NCI-H510A treated with DMSO at 0.1 percent for 48 hours (cell line): ENCODE measurements at places on chromosomes 12 and 14.

- no peak for DNase-seq
These were observed 506.1 kb downstream of the RMST start for GRCh38 chr12:97968641-97969197.

GRCh38 chr14:68506021-68506644 is 286.7 kb downstream of the ZFP36L1 start:
- DNase-seq: no peak

DNA sequence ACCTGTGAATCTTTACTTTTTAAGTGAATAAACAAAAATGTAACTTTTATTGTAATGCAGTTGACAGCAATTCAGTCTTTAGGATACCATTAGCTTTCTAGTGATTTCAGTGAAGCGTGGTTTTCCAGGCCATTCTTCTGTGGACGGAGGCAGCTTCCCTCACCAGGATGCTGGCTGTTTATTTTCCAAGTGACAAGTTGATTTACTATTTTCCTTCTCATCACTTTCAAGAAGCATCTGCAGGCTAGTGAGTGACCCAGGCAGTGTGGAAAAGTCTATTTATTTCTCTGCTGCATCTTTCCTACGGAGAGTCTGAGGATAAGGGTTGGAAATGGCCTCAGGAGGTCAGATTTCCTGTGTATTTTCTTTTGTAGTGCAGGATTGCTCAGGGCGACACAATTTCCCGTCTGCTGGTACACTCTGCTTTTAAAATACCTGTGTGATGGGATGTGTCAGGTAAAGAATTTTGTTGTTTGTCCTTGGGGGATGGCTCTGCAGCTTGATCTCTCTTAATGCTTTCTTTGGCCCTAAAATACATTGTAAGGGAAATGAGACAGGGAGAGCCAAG is 467.8 kb downstream of the NRXN3 start:
- no peak for DNase-seq

DNA sequence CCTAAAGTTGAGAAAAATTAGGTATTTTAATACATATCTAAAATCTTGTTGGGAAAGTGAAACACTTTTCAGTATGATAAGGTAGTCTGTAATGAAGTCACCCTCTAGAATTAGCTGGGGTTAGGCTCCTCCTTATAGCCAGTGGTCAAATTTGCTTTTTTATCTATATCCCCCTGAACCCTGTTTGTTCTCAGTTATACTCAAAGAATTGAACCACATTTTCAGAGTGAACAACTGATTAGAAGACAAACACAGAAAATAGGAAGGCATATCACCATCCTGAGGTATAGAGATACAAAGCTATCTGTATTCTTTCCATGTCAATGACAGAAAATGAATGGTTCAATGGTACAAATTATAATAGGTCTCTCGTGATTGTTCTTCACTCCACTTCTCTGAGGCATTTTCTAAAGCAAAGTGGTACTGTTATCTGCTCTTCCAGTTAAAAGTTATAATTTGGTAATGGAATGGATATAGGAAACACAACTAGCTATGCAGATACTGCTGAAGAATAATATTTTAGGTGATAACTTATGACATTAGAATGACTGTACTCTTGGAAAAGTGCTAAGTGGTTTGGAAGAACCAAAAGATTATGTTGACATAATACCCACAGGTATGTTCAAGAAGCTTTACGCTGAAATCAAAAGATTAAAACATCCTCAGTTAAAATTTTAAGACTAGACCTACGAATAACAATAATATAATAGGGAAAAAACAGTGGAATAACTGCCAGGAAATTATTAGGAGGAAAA is 27.6 kb downstream of the WASHC3 start:
- no peak for DNase-seq

GRCh38 chr14:23494223-23494622 is 24.7 kb downstream of the NGDN start:
- DNase-seq: no peak

DNA sequence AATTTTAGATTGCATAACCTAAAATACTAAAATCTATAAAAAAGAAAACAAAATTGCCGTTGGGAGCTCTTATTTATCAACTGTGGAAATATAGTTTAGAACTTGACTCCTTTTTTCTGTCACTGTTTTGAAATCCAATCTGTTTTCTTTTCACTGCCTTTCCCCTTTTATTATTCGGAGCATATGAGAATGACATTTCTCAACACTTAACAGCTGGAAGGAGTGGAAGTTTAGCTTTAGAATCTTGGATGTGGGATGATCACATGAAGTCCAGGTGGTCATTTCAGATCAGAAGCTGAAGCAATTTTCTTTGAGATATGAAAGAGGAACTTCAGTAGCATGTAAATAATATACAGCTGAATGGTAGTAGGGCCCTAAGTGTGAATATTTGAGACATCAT is 16.7 kb downstream of the TRHDE start:
- no peak for DNase-seq

- no peak for DNase-seq
These were observed 90.2 kb upstream of the TBX3 start for GRCh38 chr12:114774197-114774596.

DNA sequence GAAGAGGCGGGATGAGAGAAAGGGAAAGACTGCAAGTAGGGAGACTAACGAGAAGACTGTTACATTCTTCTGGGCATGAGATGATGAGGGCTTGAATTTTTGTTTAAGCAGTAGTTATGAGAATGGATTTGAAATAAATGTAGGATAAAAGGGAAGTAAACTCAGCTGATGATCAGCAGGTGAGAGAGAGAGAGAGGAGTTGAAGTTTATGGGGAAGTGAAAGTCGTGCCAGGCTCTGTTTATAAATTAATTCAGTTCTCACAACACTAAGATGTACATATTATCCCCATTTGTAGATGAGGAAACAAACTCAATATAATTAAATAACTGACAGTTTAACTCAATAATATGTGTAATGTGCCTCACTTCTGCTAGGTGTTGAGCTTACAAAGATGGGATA is 170.0 kb upstream of the RMST start:
- DNase-seq: no peak

- DNase-seq: no peak
These were observed 31.9 kb downstream of the CDKL1 start for GRCh38 chr14:50364792-50365191.

DNA sequence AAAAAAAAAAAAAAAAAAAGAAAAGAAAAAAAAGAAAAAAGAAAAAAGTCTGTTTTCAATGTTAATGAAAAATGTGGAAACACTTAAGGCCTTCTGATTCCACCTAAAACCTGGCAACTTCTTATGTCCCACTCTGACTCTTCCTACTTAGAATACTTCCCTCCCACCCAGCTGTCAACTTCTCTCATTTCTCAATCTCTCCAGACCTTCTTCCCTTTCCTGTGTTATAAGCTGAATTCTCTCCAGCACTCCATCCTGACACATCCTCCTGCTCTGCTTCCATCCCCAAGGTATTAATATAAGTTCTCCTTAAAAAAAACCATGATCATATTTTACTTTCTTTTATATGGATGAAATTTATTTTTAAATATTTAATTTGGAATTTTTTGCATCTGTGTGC is 20.3 kb upstream of the TMTC1 start:
- DNase-seq: no peak
